ENCODE measurements at places on chromosomes 5 and 9.

DNA sequence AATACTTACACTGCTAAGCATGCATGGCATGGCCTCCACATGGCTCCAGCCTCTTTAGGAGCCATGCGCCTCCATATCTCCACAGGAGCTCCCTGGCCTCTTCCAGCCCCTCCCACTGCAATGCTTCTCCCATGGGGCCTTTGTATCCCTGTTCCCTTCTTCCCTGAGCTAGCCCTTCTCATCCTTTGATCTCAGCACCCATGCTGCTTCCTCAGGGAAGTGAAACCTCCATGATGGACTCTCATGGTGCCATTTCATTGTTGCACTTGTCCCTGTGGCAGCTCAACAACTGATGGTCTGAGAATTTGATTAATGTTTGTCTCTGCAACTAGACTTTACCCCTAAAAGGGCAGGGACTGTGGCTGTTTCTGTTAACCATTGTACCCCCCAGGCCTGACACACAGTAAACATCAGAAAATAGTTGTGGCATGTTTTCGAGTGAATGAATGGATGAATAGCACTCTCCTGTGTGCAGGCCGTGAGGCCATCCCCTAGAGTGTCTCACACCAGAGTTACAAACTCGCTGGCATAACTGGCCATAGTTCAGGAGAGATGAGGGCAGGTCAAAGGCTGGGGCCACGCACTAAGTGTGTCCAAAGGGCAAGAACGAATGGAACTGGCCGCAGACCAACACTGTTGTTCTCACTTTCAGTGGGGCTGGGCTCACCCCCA, 6.6 kb downstream of the IDNK start:
- no peak for DNase-seq

DNA sequence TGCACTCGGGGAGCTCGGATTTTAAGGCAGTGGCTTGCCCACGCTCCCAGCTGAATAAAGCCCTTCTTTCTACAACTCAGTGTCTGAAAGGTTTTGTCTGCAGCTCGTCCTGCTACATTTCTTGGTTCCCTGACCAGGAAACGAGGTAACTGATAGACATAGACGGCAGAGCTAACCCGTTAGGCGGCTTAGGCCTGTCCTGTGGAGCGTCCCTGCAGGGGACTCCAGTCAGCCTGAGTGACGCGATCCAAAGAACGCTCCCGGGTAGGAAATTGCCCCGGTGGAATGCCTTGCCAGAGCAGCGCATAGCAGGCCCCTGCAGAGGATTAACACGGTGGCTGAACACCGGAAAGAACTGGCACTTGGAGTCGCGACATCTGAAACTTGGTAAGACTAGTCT, 1.8 kb upstream of the SELENOP start:
- DNase-seq = no peak

DNA sequence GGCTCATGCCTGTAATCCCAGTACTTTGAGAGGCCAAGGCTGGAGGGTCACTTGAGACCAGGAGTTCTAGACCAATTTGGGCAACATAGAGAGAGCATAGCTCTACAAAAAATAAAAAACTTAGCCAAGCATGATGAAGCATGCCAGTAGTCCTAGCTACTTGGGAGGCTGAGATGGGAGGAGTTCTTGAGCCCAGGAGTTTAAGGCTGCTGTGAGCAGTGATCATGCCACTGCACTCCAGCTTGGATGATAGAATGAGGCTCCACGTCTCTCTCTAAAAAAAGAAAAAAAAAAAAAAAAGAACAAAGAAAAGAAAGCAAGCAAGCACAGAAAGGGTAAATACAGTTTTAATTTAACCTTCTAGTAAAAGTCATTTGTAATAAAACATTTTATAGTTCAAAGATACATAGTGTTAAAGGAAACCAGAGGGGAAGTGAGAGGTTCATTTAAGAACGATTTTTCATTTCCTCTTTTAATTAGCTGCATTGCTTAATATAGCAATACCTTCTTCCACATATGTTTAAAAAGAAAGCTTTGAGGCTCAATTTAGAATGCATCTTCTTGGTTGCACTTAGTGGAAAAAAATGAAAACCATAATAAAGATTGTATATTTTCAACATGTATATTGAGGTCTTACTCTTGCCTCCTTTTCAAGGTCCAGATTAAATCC, 14.9 kb downstream of the GAPT start:
- DNase-seq = no peak

- DNase-seq = no peak
Observed at GRCh38 chr9:112725961-112726360, 8.0 kb upstream of the INIP start.

- DNase-seq = peak; percentile 57
Observed at GRCh38 chr5:139637438-139638089, 10.6 kb upstream of the CXXC5 start.

DNA sequence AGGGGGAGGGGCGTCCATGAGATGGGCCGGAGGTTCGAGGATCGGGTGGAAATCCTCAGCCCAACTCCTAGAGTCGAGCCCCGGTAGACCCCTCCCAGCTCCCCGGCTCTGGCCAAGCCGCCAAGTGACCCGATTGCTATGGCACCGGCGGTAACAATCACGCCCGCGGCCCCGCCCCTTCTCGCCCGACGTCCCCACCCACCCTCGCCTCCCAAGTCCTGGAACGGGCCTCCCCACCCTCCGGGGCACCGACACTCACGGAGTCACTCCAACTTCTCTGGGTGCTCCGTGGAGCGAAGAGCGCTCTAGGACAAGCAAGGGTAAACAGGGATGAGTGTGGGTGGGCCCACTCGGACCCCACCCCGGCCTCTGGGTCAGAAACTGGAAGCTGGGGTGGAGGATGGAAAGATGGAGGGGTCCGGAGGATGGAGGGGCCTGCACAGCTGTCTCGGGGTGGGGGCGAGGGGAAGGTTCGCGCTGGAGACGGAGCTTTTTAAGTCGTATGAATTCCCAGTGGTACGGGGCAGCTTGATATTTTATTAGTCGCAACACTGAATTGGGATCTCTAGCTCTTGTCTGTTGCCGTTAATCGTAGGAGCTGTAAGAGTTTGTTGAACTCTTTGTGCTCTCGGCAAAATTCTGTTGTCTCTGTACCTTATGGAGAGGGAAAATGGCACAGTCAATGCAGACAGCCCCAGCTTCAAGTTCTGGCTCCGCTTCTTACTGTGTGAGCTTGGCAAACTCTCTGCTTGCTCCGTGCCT, at the start of gene SPACA9:
TSS of gene SPACA9 (plus strand) at position 204 of the 762 bp plus-strand sequence. CDS start 5,050 bp downstream, outside the sequence.
- no peak for DNase-seq

DNA sequence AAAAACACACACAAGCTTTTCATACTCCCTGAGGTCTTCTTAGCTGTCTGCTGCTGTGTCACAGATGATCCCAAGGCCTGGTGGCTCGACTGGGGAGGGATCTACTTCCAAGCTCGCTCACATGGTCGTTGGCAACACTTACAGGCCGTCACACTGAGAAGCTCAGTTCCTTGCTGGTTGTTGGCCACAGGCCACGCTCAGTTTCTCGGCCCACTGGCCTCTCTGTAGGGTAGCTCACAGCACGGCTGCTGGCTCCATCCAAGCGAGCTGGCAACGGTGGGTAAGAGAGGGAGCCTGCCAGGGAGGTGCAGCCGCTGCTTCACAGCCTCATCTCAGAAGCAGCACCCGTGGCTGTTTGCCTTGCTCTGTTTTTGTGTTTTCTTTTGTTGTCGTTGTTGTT, 43.8 kb upstream of the GFPT2 start:
- DNase-seq = no peak

- DNase-seq = no peak
Observed at GRCh38 chr9:89576404-89576839, 28.4 kb upstream of the GADD45G start.

DNA sequence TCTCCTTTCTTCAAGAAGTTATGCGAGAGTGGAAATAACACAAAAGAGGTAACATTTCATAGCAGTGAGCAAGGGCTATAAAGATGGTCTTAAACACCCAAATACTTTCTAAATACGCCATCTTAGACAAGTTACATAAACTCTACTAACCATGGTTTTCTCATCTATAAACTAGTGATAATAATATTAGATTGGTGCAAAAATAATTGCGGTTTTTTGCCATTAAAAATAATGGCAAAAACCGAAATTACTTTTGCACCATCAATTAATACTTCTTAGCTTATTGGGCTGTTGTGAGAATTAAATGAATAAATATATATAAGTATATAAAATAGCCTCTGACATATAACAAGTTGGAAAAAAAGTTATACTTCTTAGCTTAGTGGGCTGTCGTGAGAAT, 23.7 kb downstream of the GABRA6 start:
- no peak for DNase-seq

- no peak for DNase-seq
Observed at GRCh38 chr5:53407373-53407772, 73.1 kb upstream of the FST start.

DNA sequence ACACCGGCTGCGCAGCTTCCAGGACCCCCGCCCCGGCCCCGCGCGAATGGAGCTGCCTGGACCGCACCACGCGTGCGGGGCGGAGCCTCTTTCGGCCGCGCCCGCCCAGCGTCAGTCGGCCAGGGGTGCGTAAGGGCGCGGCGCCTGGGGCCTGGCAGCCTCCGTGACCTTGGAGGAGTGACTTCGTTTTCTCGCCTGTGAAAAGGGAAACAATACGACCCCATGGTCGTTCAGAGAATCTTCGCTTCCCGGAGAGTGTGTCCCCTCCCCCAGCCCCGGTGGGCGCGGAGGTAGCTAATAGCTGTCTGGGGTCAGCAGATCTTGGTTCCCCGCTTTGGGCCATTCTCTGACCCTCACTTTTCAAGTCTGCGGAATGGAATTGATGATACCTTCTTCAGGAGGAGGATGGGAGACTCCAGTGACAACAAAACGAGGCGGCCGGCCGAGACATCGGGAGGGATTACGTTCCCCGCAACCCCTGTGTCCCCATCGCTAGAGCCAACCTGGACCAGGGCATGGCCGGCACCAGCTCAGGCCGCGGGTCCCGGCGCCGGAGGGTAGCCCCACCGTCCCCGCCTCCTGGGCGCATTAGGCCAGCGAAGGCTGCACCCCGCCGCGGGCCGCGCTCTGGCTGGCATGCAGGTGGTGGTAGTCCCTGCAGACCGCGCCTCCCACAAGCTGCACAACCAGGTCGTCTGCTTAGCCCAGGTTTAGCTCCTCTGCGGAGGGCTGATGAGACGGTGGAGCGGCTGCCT, 5.5 kb upstream of the CDHR2 start:
- peak; percentile 63 for DNase-seq
